Astrocyte (in vitro differentiated cells and primary cell): ENCODE measurements at places on chromosomes 16 and 17. TPM values are rescaled to one million over a fixed set of nuclear protein-coding genes. Genes with fewer than 3 reads are reported as not detected.

Gene TOX3
- 1.9 and 2.3 TPM in 2 replicates for total RNA-seq

Gene DNAAF8
- total RNA-seq: 2.7 and 2.9 TPM in 2 replicates

Gene CSH1
- total RNA-seq: 8.9 and 15.5 TPM in 2 replicates

- DNase-seq: no peak
These were observed 114.9 kb upstream of the TOM1L1 start for GRCh38 chr17:54785643-54786268.
